NCI-H1930 (cell line): ENCODE measurements at places on chromosomes 6 and 20.

DNA sequence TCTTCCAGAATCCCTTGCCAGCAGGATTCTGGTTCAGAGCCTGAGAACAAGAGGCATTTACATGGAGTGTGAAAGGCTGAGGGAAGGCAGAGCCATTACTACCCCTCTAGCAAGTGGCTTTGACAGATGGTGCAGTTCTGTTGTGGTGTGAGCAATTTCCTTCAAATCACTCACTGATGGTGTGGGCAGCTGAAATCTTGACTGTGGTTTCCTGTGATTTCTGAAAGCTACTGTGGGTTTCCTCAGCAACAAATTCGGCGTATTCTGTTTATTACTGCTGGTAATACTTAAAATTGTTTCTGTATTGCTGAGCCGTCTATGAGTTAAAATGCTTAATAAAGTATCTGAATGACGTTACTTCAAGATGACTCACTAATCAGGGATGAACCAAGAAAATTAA lies 181.5 kb upstream of the TCF21 start:
- no peak for DNase-seq

DNA sequence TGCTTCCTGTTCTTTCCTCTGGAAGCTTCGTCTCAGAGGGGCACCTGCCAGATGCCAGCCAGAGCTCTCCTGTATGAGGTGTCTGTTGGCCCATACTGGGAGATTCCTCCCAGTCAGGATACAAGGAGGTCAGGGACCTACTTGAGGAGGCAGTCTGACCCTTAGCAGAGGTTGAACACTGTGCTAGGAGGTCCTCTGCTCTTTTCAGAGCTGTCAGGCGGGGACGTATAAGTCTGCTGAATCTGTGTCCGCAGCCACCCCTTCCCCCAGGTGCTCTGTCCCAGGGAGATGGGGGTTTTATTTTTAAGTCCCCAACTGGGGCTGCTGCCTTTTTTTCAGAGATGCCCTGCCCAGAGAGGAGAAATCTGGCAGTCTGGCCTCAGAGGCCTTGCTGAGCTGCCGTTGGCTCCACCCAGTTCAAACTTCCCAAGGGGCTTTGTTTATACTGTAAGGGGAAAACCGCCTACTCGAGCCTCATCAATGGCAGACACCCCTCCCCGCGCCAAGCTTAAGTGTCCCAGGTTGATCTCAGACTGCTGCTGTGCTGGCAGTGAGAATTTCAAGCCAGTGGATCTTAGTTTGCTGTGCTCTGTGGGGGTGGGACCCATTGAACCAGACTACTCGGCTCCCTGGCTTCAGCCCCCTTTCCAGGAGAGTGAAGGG lies 326.7 kb downstream of the BCKDHB start:
- DNase-seq: no peak

DNA sequence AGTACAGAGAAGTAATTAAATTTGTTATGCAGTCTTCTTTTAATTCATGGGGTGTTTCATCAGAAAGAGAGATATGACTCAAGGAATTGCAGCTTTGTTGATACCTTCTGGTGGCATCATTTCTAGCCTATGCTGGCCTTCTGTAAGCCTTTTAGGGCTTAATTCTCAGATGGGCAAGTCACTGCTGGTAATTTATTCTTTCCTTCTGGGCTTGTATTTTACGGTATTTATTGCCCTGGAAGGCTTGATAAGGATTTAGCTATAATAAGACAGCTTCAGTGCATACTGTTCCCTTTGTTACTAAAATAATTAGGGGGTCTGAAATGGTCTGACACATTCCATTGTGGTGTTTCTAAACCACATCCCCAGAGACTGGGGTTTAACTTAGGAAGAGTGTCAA lies 57.9 kb upstream of the EMILIN3 start:
- DNase-seq: no peak

DNA sequence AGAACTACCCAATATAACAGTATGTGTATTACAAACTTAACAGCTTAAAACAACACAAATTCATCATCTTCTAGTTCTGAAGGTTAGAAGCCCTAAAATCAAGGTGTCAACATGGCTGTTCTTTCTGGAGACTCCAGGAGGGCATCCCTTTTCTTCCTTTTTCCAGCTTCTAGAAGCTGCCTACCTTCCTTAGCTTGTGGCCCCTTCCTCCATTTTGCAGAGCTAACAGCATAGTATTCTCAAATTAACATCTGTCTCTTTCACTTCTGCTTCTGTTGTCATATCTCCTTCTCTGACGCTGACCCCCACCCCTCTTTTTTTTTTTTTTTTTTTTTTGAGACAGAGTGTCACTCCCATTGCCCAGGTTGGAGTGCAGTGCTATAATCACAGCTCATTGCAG lies 52.8 kb upstream of the AKIRIN2 start:
- DNase-seq: no peak

- DNase-seq: peak; percentile 32
These were observed 200.3 kb downstream of the ANKRD60 start for GRCh38 chr20:58028123-58028522.

GRCh38 chr20:62127799-62128198 lies 5.5 kb downstream of the LSM14B start:
- no peak for DNase-seq

DNA sequence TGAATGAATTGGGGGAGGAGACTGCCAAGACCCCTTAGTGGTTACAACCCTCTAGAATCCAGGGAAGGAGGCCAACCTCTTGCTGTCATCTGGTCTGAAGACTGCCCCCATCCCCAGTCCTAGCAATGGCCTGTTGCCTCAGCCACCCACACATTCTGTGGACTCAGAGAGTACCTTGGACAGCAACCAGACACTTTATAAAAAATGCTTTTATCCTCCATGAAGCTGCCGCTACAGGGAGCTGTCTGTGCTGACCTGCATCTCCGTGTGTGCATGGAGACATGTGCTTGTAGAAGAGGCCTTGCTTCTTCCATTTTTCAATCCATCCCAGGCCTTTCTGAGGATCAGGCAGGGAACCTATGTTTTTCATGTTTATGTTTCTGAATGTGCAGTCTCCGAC lies 15.2 kb downstream of the CDH22 start:
- DNase-seq: no peak

DNA sequence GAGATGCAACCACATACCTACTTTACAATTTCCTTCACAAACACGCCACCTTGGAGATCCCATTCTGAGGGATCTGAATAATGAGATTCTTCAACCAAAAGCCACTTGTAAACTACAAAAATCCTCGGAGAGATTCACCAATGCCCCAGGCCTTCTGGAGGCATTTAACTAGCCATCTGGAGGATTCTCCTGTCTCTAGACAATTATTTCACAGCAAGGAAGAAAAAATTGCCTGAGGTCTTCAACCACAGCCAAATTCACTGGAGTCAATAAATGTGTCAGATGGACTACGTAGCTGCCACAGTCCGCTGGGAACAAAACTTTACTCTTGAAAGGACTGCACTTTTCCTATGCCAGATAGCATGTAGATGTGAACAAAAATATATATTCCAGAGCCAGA lies 19.0 kb upstream of the DCDC2 start:
- no peak for DNase-seq

GRCh38 chr6:8027965-8028651 lies 36.1 kb downstream of the BLOC1S5 start:
- no peak for DNase-seq

DNA sequence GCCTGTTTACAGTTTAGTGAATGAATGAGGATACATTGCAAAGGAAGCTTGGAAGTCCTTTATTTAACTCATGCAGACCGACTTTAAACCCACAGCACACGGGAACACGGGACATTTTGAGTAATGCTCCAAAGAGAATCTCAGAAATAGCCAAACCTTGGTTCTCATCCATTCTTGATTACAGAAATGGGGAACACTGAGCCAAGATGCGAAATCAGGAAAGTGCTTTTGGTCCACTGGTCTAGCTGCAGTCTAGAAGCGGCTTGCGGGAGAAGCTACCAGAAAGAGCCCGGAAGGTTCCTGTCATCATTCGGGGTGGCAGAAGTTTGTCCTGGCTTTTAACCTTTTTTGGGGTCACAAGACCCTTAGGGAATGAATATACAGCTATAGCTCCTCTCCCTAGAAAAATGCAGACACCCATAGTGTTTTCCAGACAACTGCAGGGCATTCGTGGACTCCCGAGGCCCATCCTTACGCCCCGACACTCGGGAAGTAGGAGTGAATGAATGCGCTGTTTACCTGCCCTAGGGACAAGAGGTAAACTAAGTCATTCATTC lies 475 bp upstream of the TMEM181 start:
- no peak for DNase-seq

DNA sequence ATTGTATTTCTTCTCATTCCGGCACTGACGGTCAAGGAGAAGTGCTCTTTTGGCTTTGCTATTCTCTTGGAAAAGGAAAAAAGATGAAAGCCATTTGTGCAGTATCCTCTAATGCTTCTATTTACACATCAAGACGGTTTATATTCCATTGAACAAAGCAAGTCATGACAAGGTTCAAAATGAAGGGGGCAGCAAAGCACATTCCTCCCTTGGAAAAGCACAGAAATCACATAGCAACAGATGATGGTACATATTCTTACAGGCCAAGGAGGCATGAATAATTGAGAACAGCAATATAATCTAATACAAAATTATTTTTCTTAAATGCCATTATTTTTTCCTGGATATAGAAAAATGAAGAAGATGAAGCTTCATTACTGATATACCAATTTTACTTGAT lies 508.2 kb upstream of the JAG1 start:
- no peak for DNase-seq

GRCh38 chr6:138592749-138593123 lies 93.4 kb upstream of the NHSL1 start:
- no peak for DNase-seq

GRCh38 chr20:57398901-57399535 lies 7.8 kb downstream of the RBM38 start:
- DNase-seq: no peak

DNA sequence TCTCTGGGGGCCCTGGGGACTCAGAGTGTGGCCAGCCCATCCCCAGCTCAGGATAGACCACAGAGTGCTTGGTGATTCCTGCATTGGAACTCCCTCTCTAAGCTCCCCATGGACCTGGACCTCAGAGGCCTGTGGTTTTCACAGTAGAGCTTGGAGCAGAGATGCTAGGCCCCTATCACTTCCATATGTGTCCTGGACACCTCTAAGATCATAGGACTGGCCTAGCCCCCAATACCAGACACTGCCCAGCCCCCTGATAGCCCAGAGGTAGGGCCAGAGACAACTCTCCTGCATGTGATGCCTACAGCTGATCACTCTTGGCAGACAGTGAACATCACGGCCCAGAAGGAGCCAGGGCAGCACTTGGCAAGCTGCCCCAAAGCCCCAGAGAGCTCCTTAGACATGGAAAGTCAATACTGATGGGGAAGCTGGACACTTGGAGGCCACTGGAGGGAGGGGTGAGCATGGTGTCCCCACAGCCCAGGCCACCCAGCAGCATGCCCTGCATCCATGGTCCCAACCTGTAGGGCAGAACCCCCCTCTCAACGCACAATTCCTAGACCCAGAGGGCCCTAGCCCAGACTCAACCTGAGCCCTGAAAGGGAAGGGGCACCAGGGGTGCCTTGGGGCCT lies 27.1 kb downstream of the UBD start:
- DNase-seq: no peak

DNA sequence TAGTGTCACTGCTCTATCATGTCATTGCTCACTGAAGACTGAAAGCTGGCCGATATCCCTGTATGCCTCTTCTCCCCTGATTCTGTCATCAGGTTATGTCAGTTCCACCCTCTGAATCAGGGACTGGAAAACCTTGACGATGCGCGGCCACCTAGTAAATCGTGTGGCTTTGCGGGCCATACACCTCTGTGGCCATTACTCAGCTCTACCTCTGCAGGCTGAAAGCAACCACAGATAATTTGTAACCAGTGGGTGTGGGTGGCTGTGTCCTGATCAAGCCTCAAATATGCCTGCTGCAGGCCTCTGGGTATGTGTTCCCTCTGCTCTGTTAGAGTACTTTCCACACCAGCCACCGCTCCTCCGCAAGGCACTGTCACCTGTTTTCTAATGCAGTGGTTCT lies 105.2 kb downstream of the GMPR start:
- no peak for DNase-seq

DNA sequence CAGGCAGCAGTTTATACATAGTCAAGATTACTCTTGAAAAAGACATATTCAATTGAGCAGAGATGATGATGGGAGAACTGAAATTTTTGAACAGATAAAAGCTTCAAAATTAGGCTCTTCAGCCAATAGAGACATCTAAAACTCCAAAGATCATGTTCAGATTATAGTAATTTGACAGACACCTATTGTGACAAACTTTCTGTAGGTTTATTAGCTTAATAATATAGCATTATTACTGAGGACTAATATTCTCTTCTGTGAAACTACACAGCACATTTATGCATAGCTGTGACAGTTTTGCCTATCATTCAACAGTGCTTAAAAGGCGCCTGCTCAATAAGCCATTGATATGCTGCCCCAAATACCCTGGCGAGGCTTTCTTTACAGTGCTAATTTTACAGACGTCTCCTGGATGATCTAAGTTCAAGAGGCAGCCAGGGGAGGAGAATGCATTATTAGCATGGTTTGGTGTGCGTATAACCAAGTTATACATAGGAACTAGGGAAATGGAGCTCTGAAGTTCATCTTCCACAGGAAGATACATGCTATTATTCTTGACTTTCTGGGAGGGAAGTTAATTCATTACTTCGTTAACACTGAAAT lies 21.5 kb downstream of the PLAGL1 start:
- no peak for DNase-seq

- no peak for DNase-seq
These were observed 220.0 kb upstream of the THBS2 start for GRCh38 chr6:169473663-169474062.

- DNase-seq: no peak
These were observed 155.9 kb downstream of the NFATC2 start for GRCh38 chr20:51386586-51386985.

DNA sequence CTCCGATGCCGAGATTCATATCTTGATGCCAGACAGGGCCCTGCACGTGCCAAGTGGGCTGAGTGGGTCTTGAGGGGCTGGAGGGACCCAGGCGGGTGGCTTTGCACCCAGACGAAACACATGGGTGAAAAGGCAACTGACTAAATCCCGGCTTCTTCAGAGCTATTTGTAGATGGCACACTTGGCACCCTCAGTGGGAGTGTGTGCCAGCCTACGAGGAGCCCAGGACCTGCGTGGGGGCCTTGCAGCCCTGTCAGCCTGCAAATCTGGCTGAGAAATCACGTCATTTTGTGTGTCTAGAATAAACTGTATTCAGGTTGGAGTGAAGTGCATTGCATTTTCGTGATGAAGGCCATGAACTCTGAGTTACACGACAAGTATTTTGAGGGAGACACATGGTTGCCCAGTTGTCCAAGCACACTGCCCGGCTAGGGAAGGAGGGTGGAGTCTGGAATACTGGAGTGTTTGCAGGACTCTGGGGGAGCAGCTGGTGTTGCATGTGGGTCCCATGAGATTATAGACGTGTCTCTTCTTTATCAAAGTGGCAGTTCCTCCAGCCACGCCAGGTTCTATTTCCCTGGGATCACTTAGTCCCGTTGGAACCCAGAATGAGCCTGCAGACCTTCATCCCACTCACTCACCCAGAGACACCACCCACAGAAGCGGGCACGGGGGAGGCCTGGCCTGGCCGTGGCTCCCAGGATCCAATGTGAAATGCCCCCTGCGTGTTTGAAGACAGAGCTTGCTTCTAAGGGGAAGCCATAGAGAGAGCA lies 60.2 kb downstream of the DLL1 start:
- no peak for DNase-seq
